ENCODE measurements at places on chromosomes 2 and 18.

- DNase-seq: no peak
Measured at GRCh38 chr18:55400590-55401541, 187.1 kb downstream of the TCF4 start.

DNA sequence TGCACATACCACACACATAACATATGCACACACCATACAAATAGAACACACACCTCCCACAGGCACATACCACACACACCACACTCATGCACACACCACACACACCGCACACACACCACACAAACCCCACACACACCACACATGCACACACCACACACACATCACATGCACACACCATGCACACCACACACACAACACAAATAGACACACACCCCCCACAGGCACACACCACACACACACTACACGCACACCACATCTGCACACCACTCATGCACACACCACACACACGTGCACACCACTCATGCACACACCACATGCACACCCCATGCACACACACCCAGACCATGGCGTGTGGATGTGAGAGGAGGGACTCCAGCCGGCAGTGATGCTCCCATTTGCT lies 161.7 kb upstream of the TPO start:
- DNase-seq: no peak

DNA sequence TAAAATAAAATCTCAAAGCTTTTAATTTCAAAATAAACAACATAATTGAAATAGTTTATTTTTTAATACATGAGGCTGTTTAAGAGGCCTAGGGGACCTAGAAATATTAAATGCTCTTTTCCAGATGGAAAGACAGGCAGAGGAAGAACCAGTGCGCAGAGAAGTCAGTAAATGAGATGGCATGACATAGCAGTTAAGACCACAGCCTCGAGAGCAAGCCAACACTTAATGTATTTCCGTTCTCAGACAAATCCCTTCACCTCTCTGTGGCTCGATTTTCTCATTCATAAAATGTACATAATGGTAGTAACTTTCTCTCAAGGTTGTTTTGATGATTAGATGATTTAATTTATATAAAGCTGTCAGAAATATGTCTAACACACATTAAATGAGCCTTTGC lies 405.1 kb upstream of the CWC22 start:
- no peak for DNase-seq

- no peak for DNase-seq
Measured at GRCh38 chr2:71882236-71882946, 265.3 kb downstream of the CYP26B1 start.

GRCh38 chr2:6945087-6945813 lies 28.0 kb downstream of the RNF144A start:
- DNase-seq: no peak

DNA sequence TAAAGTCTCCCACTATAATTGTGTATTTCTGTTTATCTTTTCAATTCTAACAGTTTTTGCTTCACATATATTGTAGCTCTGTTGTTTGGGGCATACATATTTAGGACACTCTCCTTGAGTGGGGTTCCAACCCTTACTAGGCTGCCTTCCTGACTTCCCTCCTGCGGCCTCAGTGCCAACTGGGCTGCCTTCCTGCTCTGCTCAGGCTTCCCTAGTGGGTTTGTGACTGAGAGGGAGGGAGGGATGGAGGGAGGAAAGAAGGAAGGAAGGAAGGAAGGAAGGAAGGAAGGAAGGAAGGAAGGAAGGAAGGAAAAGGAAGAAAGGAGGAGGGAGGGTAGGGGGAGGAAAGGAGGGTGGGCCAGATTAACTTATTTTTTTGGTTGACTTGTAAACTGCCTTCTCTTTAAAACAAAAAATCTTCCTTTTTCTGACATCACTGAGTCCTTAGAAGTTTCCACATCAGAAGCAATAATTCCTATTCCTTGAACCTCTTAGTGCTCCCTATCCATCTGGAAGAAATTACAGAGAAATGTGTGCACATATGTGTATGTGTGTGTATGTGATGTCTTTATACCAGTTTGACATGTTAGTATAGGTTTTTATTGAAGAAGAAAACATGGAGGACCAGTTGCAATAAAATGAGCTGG lies 145.4 kb upstream of the PGAP1 start:
- DNase-seq: no peak

- DNase-seq: no peak
Measured at GRCh38 chr18:68763083-68763482, 34.8 kb upstream of the CCDC102B start.

DNA sequence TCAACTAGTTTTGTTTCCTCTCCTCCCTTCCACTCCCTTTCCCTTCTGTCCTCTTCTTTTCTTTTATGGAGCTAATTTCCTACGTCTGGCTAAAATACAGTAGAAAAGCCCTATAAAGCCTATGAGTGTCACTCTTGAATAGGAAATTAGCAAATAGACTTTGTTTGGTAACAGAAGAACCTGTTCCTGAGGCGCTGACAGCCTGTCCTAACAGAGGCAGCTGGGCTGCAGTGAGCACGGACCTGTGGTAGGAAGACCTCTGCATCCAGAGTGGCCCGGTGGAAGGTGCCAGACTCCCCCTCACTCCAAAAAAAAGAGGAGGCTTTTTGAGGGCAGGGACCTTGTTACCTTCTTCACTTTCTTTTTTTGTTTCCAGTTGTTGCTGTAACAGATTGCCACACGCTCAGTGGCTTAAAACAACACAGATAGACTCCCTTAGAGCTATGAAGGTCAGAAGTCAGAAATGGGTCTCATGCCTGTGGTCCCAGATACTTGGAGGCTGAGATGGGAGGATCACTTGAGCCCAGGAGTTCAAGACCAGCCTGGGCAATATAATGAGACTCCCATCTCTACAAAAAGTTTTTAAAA lies 81.2 kb upstream of the TXNDC2 start:
- DNase-seq: no peak

- DNase-seq: no peak
Measured at GRCh38 chr2:71849111-71849510, 298.6 kb downstream of the CYP26B1 start.

DNA sequence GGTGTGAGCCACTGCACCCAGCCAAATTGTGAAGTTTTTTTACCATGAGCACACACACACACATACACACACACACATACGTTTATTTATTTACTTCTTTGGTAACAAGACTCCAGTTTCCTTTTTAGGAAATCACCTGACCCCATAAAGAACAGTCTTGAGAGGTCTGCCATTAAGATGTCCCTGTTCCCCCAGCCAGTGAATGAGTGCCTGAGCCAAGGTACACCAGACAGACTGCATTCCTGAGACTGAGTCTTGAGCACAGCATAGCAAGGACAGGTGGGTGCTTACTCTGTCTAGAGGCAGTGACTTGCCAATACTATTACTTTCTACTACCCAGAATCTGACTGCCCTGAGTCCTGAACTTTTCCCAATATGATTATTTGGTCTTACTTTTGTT lies 167.2 kb upstream of the SATB2 start:
- no peak for DNase-seq

DNA sequence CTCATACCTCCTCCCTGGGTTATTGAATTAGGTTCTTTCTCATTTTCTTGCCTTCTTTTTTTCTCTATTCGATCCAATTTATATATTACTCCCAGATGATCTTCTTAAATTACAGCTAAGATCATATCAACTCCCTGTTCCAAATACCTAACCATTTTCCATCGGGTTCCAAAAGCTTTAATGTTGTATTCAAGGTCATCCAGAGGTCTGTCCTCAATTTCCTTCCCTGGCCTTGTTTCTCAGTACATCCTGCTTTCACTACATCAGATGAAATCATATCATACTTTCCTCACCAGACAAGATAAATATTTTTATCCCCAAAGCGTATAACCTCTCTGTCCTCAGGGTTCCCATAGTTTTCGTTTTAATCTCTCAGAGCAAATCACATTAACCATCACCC lies 36.3 kb upstream of the GREB1L start:
- no peak for DNase-seq

GRCh38 chr2:104547221-104547620 lies 306.7 kb upstream of the POU3F3 start:
- DNase-seq: no peak

- DNase-seq: no peak
Measured at GRCh38 chr2:173388795-173389194, 34.1 kb downstream of the CDCA7 start.

Measured in T-helper 22 cell (primary cell).